ENCODE measurements at places on chromosomes 12 and 14.

DNA sequence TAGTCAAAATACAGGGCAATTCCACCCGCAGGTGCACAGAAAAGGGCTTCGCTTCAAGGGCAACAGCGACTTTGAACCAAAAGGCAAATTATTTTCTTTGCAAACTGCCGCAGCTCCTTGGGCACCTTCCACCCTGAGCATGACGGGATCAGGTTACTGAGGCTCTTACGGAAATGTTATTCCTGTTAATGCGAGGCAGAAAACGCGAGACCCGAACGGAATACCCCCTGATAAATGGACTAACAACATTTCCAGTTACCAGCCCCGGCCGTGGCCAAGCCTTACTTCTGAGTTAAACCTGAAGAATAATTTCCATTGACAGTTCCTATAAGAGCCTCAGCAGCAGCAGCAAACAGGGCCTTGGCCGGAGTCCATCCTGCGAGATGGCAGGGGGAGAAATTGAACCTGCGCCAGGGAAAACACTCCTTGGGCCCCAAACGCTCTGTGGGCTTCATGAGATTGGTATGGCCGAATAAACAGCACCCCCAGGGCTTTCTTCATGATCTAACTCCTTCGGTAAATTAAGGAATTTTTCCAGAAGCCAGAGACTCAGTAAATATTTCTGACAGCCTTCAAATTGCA lies 70.0 kb upstream of the DICER1 start:
- peak; percentile 91 for DNase-seq

- no peak for DNase-seq
Observed at GRCh38 chr14:56905282-56905681, 95.0 kb upstream of the OTX2 start.

DNA sequence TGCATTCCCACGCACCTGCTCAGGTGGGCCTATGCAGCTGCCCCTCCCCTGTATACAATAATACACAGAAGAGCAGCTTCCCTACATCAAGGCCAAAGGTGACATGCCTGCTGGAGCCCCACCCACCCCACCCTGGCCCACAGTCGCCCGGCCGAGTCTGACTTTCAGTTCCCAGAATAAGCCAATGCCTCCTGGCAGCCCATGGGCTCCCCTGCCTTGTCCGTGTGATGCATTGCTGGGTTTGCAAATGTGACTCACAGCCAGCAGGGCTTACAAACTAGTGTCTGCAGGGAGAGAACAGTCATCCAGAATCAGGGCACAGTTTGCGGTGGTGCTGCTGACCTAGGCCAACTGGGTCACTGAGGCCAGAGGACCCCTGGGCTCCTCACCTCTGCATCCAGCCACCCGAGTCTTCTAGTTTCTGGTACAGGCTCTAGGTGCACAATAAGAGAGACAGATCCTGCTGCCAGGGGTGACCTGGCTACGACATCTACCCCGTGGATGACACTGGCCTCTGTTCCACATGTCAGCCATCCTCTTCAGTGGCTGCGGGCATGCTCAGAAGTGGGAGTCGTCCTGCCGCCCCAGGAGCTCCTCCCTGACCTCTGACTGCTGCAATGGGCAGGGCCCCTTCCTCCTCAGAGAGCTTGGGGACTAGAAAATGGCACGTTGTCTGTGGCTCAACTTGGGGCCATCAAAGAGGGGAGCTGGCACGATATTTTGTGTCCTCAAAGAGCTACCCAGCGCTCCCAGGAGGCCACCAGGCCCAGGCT lies 84.5 kb downstream of the CHGA start:
- peak; percentile 88 for DNase-seq

DNA sequence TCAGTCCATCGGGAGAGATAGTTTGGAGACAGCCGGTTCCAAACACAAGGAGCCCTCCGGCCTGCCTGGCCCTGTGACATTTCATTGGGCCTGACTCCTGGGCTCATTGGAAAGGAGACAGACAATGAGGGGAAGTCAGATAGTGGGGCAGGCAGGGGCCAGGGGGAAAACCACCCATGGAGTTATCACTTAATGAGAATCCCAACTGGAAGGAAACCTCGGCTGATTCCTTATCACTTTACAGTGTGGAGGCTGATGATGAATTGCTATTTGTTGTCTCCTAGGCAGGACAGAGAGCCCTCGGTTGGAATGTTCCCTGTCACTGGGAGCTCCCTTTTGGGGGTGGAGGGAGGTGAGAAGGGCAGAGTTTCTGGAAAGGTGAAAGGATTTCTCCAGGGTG lies 44.4 kb downstream of the TBX5 start:
- no peak for DNase-seq

DNA sequence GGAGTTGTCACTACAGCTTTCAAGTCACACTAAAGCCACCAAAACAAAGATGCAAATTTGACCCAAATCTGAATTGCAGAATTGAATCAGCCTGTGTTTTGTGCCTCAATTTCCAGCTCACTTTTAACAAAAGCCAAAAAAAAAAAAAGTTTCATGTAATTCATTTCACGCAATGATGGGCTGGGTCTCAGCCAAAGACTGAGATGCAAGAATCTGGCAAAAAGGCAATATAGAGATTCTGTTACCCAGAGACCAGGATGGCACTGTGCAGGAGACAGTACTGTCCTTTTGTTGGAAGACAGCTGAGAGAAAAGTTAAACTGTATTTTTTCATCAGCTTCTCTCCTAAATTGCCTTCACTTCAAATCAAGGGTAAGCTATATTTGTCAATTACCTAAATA lies 205.7 kb upstream of the NPAS3 start:
- DNase-seq, result no peak

DNA sequence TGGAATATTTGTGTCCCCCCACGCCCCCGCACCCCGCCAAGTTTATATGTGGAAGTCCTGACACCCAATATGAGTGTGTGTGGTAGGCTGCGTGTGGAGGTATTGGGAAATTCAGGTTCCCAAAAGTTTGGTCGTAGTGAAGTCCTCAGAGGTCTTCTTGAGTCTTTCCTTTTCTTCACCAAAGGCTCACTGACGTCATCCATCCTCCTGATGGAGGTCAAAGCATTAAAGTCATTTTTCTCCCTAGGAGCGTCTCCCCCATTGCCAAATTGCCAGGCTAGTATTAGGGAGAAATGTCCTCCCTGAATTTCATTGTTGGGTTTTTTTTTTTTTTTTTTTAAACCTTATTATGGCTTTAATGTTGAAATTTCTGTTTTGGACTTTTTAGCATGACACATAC lies 113.7 kb downstream of the RGS6 start:
- DNase-seq, result no peak

DNA sequence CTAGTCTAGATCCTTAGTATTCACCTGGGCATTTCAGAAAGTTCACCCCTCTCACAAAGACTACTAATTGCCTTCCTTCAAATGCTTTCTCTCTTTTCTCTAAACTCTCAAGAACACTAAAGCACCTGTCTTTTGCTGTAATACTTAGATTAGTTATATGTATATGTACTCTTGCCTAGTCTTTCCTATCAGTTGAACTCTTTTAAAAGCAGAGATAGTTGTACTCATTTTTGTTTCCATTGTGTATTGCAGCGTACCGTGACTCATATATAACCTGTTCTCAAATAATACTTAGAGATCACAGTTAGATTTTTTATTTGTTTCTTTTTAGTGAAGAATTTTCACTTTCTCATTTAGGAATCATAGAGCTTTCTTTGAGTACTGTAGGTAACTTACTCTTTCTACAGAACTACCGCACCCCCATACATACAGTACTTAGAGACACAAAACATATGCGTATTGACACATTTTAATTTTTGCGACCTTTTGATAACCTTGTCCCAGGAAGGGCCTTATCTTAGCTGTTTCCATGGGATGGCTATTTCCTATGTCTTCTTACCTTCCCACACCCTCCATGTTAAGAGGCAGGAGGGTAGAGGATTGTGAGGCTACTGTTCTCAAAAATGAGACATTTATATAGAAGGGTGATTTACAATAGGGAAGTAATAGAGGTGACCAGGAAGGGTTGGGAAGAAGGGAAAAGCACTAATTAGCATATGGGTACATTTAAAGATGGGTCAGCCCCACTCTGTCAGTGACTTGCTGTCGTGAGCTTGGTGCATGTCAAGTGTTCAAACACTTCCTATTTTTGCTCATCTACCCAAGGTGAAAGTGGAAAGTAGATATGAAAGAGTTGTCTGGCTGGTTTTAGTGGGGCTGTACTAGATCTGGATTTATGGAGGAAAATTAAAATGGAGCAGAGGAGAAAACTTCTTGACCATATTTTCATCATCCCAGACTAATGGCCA lies 74.3 kb downstream of the PLEKHA5 start:
- DNase-seq, result no peak

DNA sequence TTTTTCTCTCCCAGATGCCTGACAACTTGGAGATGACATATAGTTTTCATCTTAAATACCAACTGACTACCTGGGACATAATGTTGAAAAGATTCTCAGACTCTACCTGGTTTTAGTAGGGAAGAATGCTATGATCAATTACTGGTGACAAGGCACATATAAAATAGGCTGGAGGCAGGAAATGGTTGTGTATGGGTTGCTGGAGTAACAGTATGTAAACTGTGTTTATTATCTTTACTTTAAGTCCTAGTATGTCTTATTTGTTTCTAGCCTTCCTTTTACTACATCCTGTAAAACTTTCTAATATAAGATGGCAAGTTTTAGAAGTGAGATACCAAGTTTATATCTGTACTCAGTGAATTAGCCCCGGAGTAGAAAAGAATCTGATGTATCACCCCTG lies 98.1 kb downstream of the NUBPL start:
- DNase-seq, result no peak

DNA sequence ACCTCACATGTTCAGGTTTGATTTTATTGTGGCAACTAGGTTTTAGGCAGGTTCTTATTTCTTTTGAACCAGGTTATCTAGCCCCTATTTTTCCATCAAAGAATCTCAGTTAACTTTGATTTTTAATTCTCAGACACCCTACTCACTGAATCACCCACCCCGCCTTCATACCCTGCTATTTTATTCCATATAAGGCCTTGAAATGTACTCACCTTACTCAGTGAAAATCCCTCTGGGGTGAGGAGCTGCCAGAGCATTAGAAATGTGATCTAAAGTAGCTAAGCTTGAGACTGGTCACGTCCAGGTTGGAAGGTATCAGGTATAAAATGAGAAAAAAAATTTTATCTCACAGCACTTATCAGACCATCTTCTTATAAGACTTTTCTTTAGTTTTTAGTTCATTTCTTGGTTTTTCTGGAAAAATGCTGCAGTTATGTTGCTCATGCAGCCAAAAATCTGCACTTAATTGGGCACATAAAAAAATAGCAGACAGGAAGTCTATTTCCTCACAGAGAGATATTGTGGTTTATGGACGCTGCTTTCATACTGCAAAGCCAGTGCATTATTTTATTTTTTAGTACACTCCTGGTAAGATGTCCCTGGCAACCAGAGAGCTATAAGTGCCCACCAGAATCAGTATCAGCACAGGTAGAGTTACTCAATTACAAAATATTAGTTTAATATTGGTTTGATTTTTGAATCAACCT lies 101.5 kb upstream of the CCDC91 start:
- DNase-seq, result peak; percentile 27

GRCh38 chr14:92844204-92844603 lies 50.1 kb downstream of the GOLGA5 start:
- DNase-seq, result peak; percentile 21

GRCh38 chr12:31226639-31227038 lies 99.3 kb downstream of the SINHCAF start:
- no peak for DNase-seq

DNA sequence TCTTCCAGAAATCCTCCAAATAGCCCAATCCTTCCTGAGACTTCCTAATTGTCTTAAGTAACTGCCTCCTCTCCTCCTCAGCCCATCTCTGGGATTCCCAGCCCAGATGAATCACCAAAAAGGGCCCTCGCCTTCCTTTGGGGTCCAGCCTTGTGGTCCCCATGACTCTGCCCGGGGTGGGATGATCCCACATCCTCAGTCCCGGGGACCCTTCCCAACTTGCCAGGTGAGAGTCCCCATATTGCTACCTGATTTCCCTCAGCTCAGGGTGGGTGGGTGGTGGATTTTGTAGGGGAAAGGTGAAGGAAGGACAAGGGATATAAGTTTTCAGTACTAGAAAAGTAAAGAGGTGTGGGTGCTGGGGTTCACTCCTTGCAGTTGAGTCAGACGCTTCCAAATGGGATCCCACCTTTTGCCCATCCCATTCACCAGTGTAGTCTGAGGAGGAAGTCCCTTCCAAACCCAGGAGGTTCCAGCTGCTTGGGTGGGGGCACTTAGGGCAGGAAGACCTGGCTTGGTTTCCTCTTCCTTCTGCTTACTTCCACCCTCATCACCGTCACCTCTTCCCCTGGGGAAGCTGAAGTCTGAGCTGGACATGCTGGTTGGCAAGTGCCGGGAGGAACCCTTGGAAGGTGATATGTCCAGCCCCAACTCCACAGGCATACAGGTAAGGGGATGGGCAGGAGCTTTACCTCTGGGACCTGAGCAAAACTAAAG lies 5.6 kb downstream of the GLI1 start:
- no peak for DNase-seq

DNA sequence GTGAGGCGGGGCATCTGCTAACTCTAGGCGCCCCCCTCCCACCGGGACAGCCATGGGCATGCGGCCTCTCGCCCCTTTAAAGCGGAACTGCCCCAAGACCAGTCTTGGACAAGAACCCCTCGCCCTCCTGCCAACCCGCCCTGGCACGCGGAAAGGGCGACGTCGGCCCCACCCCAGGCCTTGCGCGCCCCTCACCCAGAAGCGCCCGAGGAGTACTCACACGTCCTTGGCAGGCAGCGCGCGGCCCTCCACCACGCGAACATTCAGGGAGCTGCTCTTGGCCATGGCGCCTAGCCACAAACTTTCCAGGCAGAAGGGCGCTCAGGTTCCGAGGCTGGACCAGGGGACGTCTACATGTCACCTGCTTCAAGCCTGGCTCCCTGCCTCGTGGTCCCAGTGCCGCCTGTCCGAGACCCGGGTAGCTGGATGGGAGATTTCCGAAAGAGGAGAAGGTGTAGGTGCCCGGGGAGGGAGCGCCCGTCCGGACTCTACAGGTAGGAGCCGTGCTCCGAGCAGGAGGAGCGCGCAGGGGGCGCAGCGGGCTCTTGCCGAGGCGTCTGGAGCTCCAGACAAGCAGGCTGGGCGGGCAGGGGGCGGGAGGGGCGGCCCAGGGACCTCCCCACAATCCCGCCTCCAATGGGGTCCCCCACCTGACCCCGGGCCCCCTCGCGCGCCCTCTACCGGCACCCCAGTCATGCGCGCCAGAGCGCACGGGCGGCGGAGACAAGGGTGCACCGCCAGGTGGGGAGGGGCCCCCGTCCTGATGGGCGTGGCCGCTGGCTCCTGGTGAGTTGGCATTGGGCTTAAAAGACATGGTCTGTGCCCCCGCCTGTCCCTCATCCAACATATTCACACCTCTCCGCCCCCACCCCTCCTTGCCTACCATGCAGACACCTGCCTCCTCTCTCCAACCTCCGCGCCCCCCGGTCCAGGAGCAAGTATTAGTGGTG lies at the start of gene RASAL1:
Gene RASAL1 (minus strand): TSS at position 584 of the 950 bp plus-strand sequence. CDS start 299 bp downstream, at position 285.
- DNase-seq, result peak; percentile 60

- no peak for DNase-seq
Observed at GRCh38 chr12:58566599-58566998, 353.7 kb downstream of the LRIG3 start.

DNA sequence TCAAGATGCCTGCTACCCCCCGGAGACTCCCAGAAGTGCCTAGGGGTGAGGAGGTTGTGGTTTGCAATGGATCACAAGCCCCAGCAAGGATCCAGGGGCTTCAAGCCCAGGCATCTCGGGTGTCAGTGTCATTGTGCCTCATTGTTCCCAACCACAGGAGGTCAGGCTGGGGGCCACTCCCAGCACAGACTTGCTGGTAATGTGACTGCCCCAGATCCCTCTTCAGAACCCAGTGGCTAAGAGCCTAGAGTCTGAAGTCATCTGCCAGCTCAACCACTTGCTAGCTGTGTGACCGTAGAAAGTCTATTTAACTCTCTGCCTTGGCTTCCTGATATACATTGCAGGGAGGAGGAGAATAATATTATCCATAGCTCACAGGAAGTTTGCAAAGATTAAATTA lies 7.7 kb upstream of the ASB2 start:
- no peak for DNase-seq
